Muscle of leg (tissue), 16 donors: ENCODE measurements at places on chromosomes 16 and 17. TPM values are rescaled to one million over a fixed set of nuclear protein-coding genes. Genes with fewer than 3 reads are reported as not detected.

- H3K4me3 ChIP-seq, result no peak overlapping the region
- H3K27me3 ChIP-seq, result no peaks in the 10 kb centered on the region
- no peak overlapping the region for H3K27ac ChIP-seq
- peaks cover 57% of the 10 kb centered on the region for H3K36me3 ChIP-seq
- peaks cover 19% of the 10 kb centered on the region for H3K4me1 ChIP-seq
These were observed 43.5 kb upstream of the BCAR1 start for GRCh38 chr16:75294773-75295459.

- no peak for DNase-seq
- H3K4me1 ChIP-seq, result no peaks in the 10 kb centered on the region
- H3K27me3 ChIP-seq, result peaks cover 2% of the 10 kb centered on the region
- H3K36me3 ChIP-seq, result no peaks in the 10 kb centered on the region
- no peak overlapping the region for H3K27ac ChIP-seq
- no peak overlapping the region for H3K4me3 ChIP-seq
These were observed 94.6 kb downstream of the HAPSTR1 start for GRCh38 chr16:9186061-9186460.

LGALS9B gene
- not detected for total RNA-seq

DNA sequence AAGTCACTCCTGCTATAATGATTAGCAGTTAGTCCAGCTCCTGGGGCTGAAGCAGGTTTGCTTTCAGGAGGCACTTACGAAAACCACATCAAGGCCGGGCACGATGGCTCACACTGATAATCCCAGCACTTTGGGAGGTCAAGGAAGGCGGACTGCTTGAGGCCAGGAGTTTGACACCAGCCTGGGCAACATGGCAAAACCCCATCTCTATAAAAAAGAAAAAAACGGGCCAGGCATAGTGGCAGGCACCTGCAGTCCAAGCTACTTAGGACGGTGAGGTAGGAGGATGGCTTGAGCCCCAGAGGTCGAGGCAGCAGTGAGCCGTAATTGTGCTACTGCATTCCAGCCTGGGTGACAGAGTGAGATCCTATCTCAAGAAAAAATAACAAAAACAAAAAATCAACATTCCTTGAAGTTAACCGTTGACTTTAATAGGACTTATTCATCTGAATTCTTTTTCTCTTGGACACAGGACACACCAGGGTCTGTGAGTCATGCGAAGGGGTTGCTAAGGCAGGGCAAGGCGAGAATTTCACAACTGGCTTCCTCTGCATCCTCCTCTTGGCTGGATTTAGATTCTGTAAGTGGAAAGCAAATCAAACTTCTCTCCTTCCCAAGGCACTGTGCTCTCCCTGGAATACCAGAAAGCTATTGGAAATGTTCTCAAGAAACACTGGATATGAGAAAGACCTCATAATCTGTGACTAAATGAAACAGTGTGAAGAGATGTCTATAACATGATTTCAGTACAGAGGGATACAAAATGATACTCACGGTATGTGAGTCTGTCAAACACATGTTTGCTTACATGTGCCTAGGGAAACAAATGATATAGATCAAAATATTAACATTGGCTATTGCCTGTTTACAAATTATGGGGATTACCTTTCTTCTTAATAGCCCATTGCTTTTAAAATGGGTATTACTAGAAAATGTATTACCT lies 99.5 kb downstream of the SYCE1L start:
- H3K4me1 ChIP-seq, result no peaks in the 10 kb centered on the region
- no peaks in the 10 kb centered on the region for H3K36me3 ChIP-seq
- DNase-seq, result peak; percentile 35
- no peak overlapping the region for H3K27ac ChIP-seq
- H3K4me3 ChIP-seq, result no peak overlapping the region

GRCh38 chr17:82114447-82114846 lies 16.4 kb upstream of the FASN start:
- H3K27ac ChIP-seq, result no peak overlapping the region
- no peak for DNase-seq
- H3K4me1 ChIP-seq, result no peaks in the 10 kb centered on the region
- H3K4me3 ChIP-seq, result no peak overlapping the region

DNA sequence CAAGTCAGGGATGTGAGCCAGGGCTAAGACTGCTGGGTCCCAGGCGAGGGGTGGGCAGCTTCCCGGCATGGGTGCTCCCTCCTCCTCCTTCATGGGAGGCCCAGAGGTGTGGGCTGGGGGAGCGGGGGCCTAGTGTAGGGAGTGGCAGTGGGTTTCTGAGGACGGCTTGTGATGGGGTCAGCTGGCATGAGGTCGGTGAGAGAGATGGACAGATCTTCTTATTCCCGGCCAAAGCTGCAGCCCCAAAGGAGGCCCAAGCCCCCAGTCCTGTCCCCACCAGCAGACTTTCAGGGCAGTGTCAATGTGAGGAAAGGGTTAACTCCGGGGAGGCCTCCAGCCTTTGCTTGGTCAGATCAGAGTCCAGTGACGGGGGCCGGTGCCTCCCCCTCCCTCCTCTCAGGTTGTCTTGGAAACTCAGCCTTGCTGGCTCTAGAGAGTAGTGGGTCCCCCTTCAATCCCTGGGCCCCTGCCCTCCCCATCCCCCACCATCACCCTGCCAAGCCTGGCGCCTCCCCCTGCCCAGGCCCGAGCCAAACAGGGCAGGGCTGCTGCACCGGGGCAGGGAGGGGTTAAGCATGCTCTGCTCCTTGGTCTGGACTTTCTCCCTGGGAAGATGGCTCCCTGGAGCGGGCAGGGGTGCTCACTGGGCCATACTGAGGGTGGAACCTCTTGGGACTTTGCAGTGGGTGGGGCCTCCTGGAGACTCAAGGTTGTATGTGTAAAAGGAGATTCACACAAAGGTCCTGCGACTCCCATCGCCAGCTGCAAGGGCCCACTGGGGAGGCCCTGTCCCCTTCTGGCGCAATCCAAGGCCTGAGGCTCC lies 12.4 kb downstream of the NAT9 start:
- H3K27me3 ChIP-seq, result no peaks in the 10 kb centered on the region
- no peak overlapping the region for H3K27ac ChIP-seq
- no peaks in the 10 kb centered on the region for H3K36me3 ChIP-seq
- DNase-seq, result no peak

DNA sequence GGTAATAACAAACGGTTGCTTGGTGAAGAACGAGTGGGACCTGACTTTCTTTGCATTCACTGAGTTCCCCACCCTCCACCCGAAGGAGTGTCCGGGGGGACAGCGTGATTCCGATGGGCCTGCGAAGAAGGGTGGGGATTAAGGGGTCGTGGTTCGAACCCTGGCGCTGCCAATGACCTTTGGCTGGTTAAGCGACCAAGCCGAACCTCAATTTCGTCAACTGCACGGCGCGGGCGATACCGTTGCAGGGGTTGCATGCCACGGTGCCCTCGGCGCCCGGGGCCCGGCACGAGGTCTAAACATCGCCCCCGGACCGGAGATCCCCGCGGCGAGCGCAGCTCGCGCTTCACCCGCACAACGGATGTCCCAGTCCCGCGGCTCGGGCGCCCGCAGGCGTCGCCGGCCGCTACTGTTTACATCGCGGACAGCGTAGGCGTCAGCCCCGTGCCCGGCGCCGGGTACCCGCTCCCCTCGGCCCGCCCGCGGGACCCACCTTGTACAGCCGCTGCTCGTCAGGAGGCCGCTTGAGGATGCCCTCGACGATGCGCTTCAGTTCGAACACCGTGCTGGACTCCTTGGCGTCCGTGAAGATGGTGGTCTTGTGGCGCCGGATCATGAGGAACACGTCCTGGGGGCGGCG lies 460 bp downstream of the ELOB start:
- peak overlapping the region; percentile 42 for H3K27ac ChIP-seq
- H3K4me3 ChIP-seq, result peak overlapping the region; percentile 85
- no peaks in the 10 kb centered on the region for H3K27me3 ChIP-seq
- peaks cover 38% of the 10 kb centered on the region for H3K36me3 ChIP-seq
- no peak for DNase-seq
- peaks cover 35% of the 10 kb centered on the region for H3K4me1 ChIP-seq

UNC119 gene
- 17.6 TPM for total RNA-seq

DNA sequence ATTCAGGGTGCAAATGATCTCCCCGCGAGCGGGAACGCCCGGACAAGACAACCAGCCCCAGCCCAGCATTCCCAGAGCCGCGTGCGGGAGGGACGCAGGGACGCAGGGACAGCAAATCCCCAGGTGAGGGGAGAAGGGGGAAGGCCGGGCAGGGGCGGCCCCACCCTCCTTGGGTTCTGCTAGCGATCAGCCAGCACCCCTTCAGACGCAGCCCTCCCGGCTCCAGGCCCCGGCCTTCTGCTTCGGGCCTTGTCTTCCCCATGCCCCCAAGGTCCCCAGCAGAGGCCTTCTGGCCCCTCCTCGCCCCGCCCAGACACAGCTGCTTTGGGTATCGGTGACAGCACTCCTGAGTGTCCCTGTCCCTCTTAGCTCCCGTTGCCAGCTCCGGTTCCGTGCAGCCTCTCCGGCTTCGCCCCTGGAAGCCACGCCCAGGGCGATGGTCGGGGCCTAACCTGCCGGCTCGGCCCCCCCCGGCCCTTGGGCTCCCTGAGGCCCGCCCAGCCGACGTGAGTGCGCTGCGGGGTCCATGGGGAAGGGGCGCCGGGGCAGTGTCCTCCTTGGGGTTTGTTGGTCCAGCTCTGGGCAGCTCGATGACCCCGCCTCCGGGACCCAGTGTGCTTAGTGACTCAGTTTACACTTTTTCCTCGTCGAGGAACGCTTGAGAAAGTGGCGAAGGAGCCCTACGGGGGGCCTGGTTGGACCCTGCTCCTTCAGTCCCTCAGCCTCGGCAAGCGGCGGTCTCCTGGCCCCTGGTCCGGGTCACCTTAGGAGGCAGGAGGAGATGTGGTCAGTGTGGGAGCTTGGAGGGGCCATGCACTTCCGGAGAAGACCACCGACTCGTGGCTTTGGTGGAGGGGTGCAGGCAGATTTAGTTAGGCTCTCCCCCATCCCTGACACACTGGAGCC lies 50.5 kb upstream of the AMZ2 start:
- DNase-seq, result peak; percentile 53
- H3K36me3 ChIP-seq, result no peaks in the 10 kb centered on the region
- H3K27ac ChIP-seq, result no peak overlapping the region
- H3K4me1 ChIP-seq, result peaks cover 51% of the 10 kb centered on the region
- H3K27me3 ChIP-seq, result peaks cover 72% of the 10 kb centered on the region

DNA sequence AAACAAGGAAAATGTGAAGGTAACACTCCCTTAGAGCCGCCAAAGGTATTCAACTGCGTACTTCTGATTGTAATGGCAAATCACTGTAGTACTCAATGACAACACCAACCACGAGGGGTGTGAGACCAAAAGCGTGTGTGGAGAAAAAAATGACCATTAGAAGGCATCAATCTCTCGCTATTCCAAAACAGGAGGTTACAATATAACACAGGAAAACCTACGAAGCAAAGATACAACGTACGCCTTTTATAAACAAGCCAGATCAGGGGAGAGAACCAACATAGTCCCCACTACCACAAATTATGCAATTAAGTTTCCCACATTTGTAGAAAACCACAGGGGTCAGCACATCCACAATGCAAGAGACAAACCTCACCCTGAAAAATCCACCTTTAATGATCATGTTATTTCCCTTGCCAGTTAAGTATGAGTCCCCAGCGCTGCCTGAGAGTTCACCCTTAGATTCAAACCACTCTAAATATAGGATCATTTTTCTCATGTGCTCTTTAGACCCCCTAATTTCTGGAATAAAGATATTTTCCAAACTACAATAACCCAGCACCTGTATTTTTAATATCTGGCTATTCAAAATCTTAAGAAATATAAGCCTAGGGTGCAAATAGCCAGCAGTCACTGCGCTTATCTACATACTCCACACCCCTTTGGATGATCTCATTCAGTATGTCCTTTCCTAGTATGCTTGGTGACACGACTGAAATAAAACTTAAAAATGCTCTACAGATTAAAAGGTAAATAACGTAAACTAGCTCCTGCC lies 12.4 kb downstream of the TEX14 start:
- no peaks in the 10 kb centered on the region for H3K36me3 ChIP-seq
- H3K4me1 ChIP-seq, result no peaks in the 10 kb centered on the region
- H3K27me3 ChIP-seq, result no peaks in the 10 kb centered on the region

DNA sequence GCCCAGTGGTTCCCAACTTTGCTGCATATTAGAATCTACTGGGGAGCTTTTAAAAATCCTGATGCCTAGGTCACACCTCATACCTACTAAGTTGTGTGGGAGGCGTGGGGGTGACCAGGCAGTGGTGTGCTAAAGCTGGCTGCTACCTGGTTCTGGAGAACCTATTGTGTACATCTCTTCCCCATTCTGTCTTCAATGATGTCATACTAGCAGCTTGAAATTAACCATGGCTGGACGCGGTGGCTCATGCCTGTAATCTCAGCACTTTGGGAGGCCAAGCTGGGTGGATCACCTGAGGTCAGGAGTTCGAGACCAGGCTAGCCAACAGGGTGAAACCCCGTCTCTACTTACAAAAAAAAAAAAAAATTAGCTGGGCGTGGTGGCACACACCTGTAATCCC lies 11.3 kb upstream of the NLK start:
- peaks cover 2% of the 10 kb centered on the region for H3K27me3 ChIP-seq
- H3K27ac ChIP-seq, result no peak overlapping the region
- H3K4me3 ChIP-seq, result no peak overlapping the region
- H3K36me3 ChIP-seq, result no peaks in the 10 kb centered on the region

SPNS3 gene
- 0.44 TPM for total RNA-seq

FCSK gene
- total RNA-seq, result 7.3 TPM

FASN gene
- total RNA-seq, result 15.4 TPM

NXN gene
- total RNA-seq, result 36.8 TPM

GRCh38 chr16:31519759-31520431 lies 7.8 kb upstream of the AHSP start:
- no peak overlapping the region for H3K4me3 ChIP-seq
- H3K27me3 ChIP-seq, result no peaks in the 10 kb centered on the region
- no peaks in the 10 kb centered on the region for H3K4me1 ChIP-seq
- H3K36me3 ChIP-seq, result no peaks in the 10 kb centered on the region
- no peak overlapping the region for H3K27ac ChIP-seq

CD300C gene
- 0.31 TPM for total RNA-seq

PSMB3 gene
- total RNA-seq, result 159 TPM

GRCh38 chr16:51184702-51185433 lies 33.8 kb upstream of the SALL1 start:
- no peaks in the 10 kb centered on the region for H3K4me1 ChIP-seq
- no peak overlapping the region for H3K27ac ChIP-seq
- H3K36me3 ChIP-seq, result no peaks in the 10 kb centered on the region
- no peak for DNase-seq
- no peak overlapping the region for H3K4me3 ChIP-seq
- H3K27me3 ChIP-seq, result peaks cover 9% of the 10 kb centered on the region

KRTAP17-1 gene
- not detected for total RNA-seq

ADAM11 gene
- 1.3 TPM for total RNA-seq

DNA sequence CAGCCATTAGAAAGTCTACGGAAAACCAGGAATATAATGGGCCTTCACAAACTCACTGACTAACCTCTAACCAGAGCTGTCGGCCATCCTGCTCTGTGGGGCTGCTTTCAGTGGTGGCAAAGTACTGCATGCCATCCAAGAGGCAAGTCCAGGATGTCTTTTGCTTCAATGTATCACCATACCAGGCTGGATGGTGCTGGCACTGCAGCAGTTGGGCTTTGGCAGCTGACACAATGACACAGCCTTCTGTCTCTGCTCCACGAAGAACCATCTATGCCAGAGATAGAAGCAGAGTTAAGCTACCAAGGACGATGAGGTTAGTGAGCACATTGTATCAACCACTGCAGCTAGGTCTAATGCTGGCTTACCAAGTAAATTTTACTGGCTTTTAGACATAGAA lies 9.7 kb upstream of the RSKR start:
- DNase-seq, result no peak
- H3K4me3 ChIP-seq, result no peak overlapping the region
- no peaks in the 10 kb centered on the region for H3K4me1 ChIP-seq
- H3K27ac ChIP-seq, result no peak overlapping the region
- H3K27me3 ChIP-seq, result no peaks in the 10 kb centered on the region

BAHCC1 gene
- total RNA-seq, result 6.9 TPM

ZNF785 gene
- 9.7 TPM for total RNA-seq
